Immature natural killer cell (primary cell): ENCODE measurements at places on chromosomes 1 and 21. TPM values are rescaled to one million over a fixed set of nuclear protein-coding genes. Genes with fewer than 3 reads are reported as not detected.

DNA sequence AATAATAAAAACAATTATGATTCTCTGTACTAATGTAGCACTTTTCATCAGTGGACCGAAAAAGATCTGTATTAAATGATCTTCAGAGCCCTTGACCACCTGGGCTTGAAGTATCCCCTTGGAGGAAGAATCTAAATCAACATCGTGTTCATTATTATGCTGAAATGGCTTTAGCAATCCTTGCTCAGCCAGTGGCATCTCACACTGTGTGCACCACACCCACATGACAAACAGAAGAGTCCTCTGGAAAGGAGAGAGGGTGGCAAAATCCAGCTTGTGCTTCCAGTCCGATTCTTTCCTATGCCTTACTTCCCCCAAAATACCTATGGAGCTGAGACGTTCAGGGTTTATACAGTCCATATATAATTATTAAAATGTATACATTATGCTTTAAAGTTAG lies 318.5 kb upstream of the RUNX1 start:
- no peaks in the 10 kb centered on the region for H3K36me3 ChIP-seq
- H3K4me3 ChIP-seq = no peak overlapping the region
- DNase-seq = no peak
- H3K4me1 ChIP-seq = no peaks in the 10 kb centered on the region

Gene ABCA4
- polyA plus RNA-seq = 0.08 TPM

DNA sequence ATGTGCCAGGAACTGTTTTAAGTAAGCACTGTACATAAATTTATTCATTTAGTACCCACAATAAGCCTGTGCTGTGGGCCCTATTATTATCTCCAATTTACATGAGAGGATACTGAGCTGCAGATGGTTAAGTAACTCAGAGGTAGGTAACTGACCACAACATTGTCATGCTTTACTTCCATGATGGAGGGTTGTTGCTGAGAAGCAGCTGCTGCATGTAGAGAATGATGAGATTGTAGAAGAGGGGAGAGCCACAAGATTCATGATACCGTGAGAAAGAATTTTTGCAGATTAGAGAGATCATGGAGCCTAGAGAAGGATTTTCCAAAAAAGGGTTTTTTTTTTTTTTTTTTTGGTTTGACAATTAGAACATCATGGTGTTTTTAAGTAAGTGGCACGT lies 313.1 kb downstream of the PTBP2 start:
- H3K27me3 ChIP-seq = no peaks in the 10 kb centered on the region
- H3K27ac ChIP-seq = no peak overlapping the region
- H3K36me3 ChIP-seq = no peaks in the 10 kb centered on the region
- no peak overlapping the region for H3K4me3 ChIP-seq
- DNase-seq = no peak

DNA sequence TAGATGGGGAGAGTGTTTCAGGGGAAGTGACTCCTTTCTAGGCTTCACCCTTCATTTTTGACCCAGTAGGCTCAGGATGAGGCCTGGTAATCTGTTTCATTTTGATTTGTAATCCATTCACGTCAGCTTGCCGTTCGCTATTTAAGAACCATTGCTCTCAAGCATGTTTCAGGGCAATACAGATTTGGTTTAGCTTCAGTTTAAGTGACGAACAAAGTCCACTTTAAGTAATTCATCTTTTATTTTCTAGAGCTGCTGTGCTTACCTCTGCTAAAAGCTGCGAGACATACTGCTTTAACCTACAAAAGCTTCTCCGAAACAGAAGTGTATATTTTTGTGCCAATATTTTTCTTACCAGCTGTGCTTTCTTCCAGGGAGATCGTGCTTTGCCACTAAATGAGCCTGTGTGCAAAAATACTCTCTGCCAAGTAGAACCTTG lies 8.9 kb upstream of the FMO3 start:
- no peak overlapping the region for H3K4me3 ChIP-seq
- no peak for DNase-seq
- H3K27me3 ChIP-seq = no peaks in the 10 kb centered on the region
- H3K27ac ChIP-seq = no peak overlapping the region
- H3K4me1 ChIP-seq = no peaks in the 10 kb centered on the region

DNA sequence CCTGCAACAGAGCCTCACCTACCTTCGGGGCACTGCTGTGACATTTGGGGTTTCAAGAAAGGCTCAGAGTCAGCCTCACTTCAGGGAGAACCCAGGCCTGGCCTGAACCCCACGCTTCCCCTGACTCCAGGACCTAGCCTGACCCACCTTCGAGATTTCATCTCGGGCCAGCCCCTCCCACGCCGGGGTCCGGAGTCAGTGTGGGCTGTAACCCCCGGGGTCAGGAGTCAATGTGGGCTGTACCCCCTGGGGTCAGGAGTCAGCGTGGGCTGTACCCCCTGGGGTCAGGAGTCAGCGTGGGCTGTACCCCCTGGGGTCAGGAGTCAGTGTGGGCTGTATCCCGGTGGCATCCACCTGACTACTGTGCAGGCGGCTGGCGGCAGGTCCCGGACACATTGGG lies 183.0 kb upstream of the RAB4A start:
- no peak overlapping the region for H3K4me3 ChIP-seq
- peaks cover 8% of the 10 kb centered on the region for H3K27me3 ChIP-seq
- no peak overlapping the region for H3K27ac ChIP-seq
- H3K4me1 ChIP-seq = no peaks in the 10 kb centered on the region

GRCh38 chr1:94951509-94952208 lies 24.7 kb upstream of the CNN3 start:
- DNase-seq = no peak
- no peak overlapping the region for H3K27ac ChIP-seq
- H3K36me3 ChIP-seq = no peaks in the 10 kb centered on the region
- no peak overlapping the region for H3K4me3 ChIP-seq
- H3K27me3 ChIP-seq = peaks cover 2% of the 10 kb centered on the region
- no peaks in the 10 kb centered on the region for H3K4me1 ChIP-seq
